ENCODE measurements at places on chromosomes 2 and 18.
A peak's percentile ranks its signal among the peaks of the same experiment; 100 is the strongest.

DNA sequence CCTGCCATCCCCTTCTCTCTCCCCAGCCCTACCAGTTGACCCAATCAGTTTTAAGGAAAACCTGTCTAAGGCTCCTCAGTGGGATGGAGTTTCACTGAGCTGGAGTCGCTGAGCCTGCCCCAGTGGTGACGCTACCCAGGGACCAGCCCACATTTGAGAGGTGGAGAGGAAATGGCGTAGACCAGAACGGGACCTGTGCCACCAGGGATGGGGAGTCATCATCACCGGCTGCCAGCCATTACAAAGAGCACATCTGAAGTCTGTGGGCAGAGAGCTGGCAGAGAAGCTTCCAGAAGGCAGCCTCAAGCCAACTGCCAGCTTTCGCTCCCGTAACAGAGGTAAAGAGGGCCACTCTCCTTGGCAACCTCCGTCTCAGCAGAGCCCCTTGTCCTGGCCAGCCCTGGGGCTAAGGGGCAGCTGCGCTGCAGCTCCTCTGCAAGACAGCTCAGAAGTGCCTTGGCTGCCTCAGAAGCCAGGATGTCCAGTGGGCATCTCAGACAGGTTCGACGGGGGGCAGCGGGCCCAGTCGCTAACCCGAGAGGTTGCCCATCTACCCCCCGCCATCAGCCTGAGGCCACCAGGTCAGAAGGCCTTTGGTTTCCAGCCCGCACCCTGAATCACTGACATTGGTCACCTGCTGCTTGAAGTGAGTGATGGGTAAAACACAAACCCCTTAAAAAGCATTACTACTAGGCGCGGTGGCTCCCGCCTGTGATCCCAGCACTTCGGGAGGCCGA lies 15.4 kb downstream of the SDC1 start:
- no peak for DNase-seq

DNA sequence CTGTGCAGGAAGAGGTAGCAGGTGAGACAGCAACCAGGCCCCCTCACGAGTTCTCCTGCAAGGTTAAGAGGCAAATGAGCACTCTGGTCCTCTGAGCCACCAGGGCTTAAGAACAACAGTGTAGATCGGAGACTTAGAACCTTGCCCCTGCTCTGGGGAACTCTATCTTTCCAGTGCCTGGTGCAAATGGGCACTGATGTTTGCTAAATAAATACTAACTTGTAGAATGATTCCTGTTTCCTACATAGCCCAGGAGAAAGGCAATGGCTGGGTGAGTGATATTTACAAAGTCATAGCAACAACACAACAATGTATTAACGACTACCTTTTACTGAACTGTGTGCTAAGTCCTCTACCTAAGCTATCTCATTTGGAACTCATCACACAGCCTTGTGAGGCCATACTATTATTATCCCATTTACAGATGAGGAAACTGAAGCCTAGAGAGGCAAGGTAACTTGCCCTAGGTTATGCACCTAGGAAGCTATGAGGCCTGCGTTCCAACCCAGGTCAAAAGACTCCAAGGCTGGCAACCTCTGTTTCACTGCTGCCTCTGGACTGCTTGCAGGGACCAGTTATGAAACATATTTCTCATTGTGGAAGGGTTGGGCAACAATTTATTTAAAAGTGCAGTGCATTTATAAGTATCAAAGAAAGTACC lies 4.3 kb downstream of the ATP8B1 start:
- DNase-seq = no peak

DNA sequence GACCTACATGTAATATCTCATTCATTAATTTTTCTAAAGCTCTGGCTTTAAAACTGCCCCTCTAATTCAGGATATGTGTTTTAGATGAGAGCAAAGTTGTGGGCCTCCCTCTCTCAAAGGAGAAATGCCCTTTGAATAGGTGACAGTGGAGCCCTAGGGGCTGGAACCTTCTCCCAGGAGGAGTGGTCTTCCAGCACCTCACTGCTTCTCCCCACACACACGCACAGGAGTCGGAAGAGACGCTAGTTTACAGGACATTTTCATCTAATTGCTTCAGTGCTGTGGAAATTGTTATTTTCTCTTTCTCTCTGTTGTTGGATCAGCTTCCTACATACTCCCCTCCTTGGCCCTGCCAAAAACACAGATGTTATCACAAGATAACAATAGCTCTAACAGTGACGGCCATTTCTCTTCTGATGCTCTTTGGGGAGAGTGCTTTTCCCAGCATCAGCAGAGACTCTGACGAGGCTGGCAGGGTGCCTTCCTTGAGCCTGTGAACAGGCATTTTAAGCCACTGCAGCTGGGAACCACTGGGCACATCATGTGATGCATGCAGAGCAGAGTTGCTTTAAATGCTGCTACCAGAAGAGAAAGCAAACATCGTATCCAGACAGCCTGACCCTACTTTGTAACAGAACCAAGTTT lies 209.4 kb upstream of the SP5 start:
- peak; percentile 27 for DNase-seq

DNA sequence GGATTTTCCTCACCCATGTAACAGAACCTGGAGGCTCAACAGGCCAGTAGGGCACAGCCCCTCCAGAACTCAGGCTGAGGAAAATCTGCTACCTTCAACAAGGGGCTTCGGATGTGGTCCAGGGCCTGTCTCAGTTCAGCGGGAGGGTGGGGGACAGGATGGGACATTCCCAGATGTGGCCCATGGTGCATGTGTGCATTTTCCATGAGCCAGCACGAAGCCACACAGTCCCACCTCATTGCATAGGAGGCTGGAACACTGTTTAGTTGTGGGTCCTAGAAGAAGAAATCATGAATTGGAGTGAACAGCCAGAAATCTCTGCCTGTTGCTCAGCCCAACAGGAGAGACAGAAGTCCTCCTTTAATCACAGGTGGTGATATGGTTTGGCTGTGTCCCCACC lies 469.6 kb upstream of the MYT1L start:
- DNase-seq = no peak

DNA sequence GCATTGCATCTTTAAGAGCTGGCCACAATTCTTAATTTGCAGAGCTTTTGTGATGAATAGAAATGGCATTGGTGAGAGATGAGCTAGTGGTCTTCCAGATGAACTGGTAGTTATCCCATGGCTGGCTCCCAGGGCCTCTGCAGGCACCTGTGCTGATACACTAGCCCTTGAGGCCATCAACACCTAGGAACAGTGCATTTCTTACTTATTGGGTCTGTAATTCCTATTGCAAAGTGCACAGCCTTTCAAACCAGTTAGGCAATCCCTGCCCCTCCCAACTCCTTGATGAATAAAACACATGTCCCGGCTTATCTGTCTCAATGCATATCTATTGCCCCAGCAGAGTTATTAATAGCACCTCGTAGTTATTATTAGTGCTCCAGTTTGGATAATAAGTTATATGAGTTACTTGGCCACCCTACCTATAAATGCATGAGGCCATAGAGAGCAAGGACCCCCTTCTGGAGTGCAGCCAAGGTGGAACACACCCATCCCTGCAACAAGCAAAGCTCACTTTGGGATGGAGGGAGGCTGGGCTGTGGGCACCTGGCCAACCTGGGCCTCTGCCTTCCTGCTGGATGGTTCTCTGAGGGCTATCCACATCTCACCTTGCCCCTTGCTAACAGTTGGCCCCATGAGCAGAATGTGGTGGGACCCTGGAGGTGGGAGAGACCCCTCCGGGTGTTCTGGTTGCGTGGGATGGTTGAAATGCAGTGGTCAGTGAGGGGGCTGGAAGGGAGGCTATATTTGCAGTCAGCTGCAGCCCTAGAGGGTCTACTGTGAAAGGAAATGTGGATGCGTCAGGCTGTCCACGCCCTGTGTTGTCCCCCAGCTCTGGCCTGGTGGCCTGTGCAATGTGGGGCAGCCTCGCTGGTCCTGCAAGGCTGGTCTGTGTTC lies 455.9 kb upstream of the HS6ST1 start:
- no peak for DNase-seq

DNA sequence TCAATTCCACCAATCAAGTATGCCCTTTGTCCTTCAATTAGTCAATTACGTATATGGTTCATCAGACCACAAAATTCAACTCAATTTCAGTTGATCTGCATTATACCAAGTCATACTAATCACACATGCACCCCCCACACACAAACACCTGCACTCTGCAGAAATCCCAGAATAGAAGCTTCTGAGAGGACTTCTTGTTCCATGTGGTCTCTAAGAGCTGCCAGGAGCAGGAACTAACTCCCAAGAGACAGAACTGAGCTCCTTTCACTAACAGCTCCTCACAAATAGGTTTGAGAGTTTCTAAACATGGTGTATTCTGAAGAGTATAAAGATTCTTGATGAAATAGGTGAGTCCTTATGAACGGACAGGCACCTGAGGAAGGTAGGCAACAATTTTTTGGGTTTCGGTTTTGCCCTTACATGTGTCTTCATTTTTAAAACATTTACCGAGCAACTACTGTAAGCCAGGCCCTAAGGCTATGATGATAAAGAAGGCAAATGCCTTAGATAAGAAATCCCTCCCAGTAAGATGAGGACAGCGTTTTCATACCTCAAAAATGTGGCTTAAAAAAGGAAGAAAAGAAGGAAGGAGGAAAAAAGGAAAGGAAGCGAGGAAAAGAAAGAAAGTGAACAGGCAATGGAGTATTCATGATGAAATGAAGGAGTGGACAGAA lies 183.1 kb downstream of the PID1 start:
- no peak for DNase-seq

DNA sequence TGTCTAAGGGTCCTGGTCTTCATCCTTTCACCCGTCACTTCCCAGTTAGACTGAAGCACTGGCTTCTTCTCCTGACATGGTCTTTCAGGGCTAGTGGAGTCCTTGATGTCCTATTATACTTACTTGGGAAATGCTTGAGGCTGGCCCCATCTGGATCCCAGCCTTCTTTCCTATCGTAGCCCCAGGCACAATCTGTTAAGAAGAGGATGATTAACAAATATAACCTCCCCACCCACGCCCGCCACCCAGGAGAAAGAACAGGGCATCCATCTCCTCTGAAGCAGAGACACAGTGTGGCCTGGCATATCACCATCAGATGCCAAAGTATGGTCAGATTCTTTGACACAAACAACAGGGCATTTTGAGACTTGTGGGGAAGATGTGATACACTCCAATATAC lies 530.1 kb downstream of the SOX11 start:
- DNase-seq = no peak

- peak; percentile 26 for DNase-seq
Measured at GRCh38 chr18:29862824-29863223, 1179.7 kb downstream of the DSC3 start.

- no peak for DNase-seq
Measured at GRCh38 chr18:56469582-56469981, 168.8 kb downstream of the TXNL1 start.

DNA sequence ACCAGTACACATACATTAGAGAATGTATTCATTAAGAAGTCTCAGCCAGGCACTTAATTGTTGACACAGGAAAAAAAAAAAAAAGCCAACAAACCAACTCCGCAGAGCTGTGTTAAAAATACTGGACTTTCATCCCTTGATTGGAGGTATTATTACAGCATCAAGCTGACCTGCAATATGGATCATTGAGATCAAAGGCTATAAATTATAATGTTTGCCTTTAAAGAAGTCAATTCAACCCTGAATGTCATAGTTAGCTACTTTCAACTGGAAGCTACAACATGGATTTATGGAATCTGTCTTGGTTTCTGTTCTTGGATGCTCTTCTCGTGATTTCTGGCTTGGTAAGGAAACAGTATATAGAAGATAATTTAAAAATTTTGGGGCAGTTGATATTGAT lies at the start of gene MEP1B:
TSS of gene MEP1B (plus strand) at position 250 of the 400 bp plus-strand sequence. CDS start at position 282, 32 bp downstream.
- DNase-seq = no peak

DNA sequence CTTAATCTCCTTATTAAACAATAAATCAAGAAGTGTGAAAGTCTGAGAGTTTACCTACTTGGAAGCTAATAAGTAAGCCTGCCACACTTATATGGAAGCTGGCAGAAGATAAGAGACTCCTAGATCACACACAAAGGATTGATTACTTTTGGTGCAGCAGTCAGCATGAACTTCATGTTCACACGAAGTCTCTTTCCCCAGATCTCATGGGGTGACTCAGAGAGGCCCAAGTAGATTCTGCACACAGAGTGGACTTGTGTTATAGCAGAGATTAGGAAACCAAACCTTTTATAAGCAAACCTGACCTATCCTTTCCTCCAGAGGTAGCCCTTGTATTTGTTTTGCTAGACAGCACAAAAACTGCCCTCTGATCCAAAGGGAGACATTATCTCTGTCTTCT lies 9.9 kb upstream of the GAREM1 start:
- DNase-seq = no peak

DNA sequence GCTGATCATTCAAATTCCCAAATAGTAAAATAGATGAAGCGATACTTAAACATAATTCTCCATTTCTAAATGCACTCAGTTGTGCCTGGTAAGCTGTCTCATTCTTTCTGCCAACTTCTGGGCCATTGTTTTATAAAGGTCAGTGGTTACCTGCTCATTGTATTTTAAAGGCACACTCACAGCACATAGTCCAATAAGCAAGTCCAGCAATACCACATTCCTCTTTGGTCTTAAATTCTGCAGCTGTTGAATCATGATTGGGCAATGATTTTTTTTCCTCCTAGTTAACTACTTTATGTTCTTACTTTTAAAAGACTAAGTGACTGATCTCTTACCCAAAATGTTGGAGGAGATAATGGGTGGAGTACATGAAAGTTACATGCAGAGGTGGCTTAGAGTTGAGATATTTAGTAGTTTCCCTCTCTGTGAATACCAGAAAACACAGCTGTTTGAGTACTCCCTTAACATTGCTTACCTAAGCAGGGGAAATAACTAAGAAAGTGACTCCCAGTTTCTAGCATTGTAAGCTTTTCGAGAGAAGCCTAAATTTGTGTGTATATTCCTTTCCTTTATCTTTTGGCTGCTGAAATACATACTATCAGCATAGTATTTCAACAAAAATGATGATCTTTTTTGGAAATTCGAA lies 220.7 kb downstream of the CAMKMT start:
- DNase-seq = no peak

All from GM23338 (cell line).